ENCODE measurements at places on chromosomes 7 and 10.

DNA sequence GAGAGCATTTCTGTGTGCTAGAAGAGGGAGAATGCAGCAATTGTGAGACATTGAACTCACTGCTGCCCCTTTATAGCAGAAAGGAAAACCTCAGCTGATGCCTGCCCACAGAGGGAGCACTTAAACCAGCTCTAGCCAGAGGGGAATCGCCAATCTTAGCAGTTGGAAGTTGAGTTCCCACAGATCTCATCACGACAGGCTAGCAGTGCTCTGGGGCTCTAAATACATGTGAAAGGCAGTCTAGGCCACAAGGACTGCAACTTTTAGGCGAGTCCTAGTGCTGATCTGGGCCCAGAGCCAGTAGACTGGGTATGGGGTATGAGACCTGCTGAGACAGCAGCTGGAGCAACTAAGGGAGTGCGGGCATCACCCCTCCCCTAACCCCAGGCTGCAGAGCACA lies 25.2 kb upstream of the PRR15 start:
- DNase-seq, result no peak

DNA sequence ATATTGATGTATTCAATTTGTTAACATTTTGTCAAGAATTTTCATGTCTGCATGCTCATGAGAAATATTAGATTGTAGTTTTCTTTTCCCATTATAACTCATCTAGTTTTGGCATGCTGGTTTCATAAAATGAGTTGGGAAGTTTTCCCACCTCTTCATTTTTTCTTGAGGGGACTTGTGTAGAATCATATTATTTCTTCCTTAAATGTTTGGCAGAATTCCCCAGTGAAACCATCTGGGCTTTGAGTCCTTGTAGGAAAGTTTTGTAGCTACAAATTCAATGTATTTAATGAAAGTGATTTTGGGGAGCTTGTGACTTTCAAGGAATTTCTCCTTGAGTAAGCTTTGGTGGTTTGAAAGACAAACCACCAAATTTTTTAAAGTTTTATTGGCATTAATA lies 173.2 kb downstream of the PHTF2 start:
- DNase-seq, result no peak

- DNase-seq, result no peak
Measured at GRCh38 chr7:47803846-47804245, 144.4 kb downstream of the PKD1L1 start.

DNA sequence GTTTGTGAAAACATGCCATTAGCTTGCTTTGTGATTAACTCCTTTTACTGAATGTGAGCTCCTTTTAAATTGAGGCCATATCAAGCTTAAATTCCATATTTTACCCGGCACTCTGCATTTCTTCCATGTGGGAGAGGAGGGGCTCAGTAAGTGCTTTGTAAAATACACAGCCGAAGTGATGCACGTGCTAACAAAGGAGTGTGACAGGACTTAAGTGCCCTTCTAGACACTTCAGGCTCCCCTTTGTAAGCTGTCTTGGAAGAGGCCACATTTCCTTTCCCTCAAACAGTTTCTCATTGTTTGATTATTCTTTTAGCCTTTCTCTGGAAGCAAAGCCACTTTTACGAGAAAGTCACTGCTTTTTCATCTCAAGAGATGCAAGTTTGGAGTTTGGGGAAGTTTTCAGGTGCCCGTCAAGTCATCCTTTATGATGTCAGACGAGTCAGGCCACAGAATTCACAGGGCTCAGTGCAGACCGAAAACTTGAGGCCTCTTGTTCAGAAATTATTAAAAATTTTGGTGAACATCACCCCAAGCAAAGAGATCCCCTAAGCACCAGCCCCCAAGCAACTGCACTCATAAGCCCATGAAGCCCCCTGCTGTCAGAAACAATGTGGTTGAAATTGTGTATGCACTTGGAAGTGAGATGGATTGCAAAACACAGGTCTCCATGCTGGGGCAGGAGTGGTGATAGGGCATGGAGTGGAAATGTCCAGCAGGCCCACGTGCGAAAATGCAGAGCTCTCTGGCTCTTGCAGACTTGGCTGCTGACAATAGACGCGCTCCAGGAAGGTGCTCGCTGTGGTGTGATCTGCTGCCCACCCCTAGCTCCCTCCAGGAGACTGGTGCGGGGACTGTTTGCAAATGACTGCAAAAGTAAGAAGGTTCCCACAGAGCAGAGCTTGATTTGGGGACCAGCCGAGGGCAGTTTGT lies 11.5 kb downstream of the IKZF1 start:
- no peak for DNase-seq

- no peak for DNase-seq
Measured at GRCh38 chr10:125355657-125356056, 195.3 kb upstream of the CTBP2 start.

- DNase-seq, result no peak
Measured at GRCh38 chr10:14397066-14397465, 66.3 kb upstream of the FRMD4A start.

- no peak for DNase-seq
Measured at GRCh38 chr7:70303780-70304179, 705.5 kb downstream of the AUTS2 start.

DNA sequence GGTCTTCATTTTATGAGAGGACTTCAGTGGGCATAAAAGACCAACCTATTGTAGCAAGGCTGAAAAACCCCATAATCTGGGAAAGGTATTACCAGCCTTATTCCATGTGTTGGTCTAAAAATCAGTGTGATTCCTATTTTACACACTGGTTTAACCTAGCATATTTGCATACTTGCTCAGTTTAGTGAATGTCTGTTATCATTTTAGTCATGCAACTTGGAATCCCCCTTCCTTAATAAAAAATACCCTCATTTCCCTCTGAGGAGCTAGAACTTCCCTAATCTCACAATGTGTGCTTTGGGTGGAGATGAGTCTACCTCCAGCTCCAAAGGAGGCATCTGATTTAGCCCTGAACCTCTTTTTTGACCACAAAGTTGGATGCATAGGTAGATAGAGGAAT lies 312.8 kb upstream of the SORCS1 start:
- DNase-seq, result no peak

- DNase-seq, result no peak
Measured at GRCh38 chr7:47428052-47428767, 153.7 kb downstream of the TNS3 start.

DNA sequence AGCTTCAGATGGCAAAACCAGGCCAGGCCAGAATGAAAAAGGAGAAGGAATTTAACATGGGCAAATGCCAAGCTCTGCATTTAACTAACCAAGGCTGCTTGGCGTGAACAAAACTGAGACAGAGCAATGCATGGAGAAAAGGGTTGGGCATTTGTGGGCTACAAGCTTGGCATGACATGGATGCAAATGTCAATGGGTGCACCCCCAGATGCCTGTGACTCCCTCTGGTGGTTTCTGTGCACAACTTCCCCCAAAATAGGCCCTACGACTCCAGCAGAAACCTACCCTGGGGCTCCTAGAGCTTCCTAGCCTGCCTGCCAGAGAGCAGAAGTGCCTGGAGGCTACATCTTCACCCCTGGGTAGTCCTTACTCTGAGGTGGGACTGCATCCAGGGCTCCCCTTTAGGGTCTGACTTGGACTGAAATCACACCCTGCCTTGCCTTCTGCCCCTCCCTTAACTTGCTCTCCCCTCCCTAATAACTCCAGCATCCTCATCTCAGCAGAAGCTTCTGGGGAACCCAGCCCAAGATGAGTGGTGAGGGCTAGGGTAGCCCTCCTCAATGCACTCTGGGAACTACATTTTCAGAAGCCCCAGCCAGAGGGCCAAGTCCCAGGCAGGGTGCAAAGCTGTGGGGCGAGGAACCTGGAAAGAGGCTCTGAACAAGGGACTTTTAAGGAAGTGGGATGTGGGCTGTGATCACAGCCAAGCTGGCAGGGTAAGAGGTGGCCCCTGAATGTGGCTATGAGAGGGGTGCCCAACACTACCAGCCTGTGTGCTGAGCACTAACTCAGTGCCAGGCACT lies 11.3 kb downstream of the GPRIN2 start:
- DNase-seq, result no peak

- DNase-seq, result no peak
Measured at GRCh38 chr10:36042135-36042534, 400.0 kb upstream of the FZD8 start.

- no peak for DNase-seq
Measured at GRCh38 chr10:63206576-63206975, 73.4 kb downstream of the NRBF2 start.

DNA sequence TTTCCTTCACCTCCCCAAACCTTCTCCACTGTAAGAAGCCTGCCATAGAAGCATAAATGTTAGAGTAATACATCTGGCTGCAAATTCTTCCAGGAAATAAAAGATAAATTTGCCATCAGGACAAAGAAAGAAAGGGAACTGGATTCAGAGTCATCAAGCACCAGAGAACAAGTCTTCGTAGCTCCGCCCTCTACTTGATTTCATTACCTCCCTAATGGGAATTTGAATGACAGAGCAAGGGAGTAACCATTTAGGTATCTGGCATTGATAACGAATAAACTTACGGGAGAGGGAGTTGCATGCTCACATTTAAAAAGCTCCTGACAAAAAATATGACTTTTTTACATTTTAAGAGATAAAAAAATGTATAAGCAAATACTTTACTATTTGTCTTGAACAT lies 263.4 kb downstream of the NEBL start:
- DNase-seq, result no peak

- DNase-seq, result no peak
Measured at GRCh38 chr7:120792861-120793130, 65.1 kb downstream of the TSPAN12 start.

DNA sequence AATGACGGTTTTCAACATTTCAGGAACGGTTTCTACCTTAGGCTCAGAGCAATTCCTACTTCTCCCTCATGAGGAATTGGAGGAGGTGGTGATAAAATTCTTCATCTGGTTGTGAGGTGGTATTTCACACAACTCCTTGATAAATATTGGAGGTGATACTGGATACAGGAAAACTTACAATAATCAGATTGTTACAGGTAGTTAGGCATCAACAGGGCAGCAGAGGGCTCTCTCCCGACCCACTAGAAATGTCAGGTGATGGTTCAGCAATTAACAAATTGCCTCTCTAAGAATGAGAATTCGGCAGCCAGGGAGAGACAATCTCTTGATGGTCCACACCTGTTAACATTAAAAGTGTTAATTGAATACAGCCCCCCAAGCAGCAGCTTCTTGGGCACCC lies 22.6 kb downstream of the ZNF786 start:
- no peak for DNase-seq

DNA sequence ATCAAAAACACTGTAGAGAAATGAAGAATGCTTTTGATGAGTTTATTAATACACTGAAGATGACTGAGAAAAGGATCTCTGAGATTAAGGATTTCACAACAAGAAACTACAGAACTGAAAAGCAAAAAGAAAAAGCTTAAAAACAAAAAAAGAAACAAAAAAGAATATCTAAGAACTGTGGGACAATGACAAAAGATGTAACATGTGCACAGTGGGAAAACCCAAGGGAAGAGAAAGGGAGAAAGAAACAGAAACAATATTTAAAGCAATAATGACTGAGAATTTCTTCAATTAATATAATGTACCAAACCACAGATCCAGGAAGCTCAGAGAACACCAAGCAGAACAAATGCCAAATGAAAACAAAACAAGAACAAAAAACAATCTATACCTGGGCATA lies 42.2 kb downstream of the TFEC start:
- no peak for DNase-seq

DNA sequence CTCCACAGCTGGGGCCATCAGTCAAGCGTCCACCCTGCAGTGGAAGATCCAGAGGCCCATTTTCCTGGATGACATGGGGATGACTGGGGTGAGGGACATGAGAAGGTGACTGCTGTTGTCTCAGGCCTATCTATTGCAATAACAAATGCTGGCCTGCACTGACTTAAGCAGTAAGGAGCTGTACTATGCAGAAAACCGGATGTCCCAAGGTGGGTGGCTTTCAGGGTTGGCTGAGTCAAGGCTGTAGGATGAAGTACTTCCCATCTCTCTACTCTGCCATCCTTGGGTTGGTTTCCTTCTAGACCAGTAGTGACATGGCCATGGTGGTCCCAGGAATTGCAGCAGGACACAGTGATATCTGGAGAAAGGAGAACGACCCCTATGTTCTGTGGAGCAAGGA lies 48.1 kb downstream of the NEURL1 start:
- DNase-seq, result no peak

DNA sequence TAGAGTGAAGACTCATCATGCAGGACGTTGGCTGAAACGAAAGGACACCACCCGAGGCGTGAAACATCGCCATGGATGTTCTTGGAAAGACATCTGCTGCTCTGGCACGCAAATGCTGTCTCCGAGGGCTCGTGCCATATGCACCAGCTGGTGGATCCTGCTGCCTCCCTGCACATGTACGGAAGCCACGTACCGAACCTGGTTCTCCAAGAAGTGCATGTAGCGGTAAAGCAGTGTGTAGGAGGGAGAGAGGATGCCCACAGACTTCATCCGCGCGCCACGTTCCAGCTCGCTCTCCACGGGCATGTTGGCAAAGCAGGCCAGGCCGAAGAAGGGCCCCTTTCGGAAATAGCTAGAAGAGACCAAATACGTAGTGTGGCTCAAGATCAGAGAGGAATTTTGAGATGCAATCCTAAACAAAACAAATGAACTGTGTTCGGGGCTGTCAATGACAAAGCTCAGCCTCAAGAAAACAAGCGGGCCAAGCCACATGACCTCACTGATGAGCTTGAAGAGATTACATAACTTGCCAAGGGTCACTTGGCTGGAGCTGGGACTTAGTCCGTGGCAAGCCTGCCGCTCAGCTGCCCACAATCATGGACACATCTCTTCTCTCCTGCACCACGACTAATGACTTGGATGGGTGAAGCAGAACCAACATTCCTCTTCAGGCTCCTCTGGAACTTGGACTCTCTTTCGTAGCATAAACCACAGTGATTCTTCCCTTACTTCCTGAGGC lies 16.5 kb downstream of the DENND11 start:
- DNase-seq, result no peak

- DNase-seq, result no peak
Measured at GRCh38 chr10:22681783-22682183, 32.6 kb downstream of the PIP4K2A start.

DNA sequence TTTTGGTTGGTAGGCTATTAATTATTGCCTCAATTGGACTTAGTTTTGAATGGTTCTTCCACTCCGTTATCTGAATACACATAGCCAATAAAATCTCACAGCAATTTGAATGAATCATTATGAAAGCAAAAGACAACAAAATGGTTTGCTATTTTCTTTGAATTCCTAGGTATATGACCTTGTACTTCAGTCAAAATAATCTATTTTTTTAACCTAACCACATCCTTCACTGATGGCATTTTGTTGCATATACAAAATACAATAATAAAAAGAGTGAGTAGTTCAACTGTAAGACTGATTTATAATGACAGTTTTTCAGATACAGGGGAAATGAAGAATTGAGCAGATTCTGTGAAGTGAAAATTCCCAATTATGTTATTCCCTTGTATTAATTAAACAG lies 433.1 kb downstream of the HTR7 start:
- DNase-seq, result no peak

DNA sequence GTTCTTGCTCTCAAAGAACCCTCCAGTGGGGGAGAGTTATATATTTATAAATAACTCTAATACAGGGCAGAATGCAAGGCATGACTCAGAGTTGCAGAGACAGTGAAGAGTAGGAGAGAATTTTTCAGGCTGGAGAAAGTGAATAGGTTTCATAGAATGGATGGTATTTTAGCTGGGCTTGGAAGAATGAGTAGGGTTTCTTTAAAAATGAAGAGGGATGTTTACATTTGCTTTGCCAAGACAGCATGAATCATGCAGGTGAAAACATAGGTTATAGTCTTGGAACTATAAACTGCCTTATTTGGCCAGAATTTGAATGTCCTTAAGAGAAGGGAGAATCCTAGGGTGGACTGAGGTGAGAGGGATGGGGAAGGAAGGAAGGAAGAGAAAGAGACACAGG lies 124.8 kb downstream of the CPED1 start:
- DNase-seq, result no peak

Data from GM19239 (cell line).